ENCODE measurements at places on chromosomes 11 and 22.

- no peak for DNase-seq
These were observed 996.7 kb upstream of the CHORDC1 start for GRCh38 chr11:91219535-91219934.

GRCh38 chr11:15200696-15201095 lies 86.0 kb downstream of the INSC start:
- DNase-seq: no peak

DNA sequence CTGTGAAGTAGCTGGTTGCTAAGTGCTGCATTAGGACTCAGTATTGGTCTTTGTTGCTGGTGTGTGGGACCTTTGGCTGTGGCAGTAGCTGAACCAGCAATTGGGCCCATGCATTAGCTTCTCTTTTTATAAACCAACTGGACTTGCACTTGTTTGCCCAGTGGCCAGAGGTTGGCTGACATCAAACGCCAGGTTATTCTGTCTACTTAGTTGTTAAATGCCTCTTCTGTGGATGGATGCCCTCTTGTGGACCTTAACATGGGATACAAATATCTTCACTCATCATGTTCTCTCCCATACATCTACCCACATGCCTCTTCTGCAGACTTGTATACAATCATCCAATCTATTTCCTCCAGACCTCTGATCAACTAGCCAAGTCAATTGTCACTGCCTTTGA lies 26.4 kb upstream of the ARHGAP20 start:
- DNase-seq: no peak

DNA sequence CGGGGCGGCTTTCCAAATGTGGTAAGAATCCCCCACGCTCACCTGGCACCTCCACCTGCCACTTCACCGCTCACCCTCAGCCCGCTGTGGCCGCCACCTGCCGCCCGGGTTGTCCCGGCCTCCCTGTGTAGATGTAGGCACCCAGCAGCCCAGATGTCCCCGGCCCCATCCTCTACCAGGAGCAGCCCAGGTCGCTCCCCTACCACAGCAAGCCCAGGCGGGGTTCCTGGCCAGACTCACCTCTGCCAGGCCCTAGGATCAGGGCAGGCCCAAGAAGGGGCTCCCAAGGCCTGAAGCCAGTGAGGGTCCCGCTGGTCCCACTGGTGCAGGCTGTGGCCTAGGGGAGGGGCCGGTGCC lies 27.4 kb downstream of the MOB2 start:
- peak; percentile 6 for DNase-seq

GRCh38 chr22:25413620-25414019 lies 150.9 kb upstream of the GRK3 start:
- no peak for DNase-seq

DNA sequence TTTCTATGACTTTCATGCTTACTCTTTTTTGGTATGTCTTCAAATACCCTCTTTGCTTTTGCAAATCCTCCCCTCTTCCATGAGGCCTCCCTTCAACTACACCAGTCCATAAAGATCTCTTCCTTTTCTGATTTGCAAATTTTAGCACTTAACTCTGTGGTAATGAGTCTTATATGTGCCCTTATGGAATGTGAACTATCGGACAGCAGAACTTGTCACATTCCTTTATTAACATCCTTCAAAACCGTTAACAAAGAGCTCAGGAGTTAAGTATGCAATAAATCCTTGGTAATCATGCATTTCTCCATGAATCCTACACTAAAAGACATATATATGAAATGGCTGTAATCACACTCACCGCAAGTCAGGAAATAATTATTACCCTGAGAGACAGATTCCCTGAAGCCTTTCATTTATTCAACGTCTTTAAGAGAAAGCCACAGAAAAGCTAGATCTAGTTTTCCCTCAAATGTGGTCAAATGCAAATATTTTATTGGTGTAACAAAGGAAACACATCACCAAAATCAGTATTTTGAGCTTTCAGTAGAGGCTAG lies 7.4 kb downstream of the CLNS1A start:
- no peak for DNase-seq

DNA sequence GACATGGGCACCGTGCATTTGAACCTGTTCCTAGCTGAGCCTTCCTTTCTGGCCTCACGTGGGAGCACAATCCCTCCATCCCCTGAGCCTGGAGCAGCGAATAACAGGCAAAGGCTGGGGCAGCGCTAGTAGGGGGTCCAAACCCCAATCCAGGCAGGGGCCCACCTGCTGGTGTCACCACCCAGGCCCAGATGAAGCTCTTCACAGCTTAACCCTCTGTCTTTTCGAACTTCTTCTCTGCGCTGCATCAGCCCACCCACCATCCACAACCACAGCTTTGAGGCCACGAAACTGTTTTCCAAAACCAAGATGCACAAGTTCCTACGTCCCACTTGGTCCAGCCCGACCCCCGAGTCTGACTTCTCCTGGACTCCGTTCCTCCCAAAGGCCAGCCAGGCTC lies 11.5 kb downstream of the KCNC1 start:
- no peak for DNase-seq

- DNase-seq: peak; percentile 38
These were observed 1.7 kb upstream of the CBX6 start for GRCh38 chr22:38873469-38874411.

DNA sequence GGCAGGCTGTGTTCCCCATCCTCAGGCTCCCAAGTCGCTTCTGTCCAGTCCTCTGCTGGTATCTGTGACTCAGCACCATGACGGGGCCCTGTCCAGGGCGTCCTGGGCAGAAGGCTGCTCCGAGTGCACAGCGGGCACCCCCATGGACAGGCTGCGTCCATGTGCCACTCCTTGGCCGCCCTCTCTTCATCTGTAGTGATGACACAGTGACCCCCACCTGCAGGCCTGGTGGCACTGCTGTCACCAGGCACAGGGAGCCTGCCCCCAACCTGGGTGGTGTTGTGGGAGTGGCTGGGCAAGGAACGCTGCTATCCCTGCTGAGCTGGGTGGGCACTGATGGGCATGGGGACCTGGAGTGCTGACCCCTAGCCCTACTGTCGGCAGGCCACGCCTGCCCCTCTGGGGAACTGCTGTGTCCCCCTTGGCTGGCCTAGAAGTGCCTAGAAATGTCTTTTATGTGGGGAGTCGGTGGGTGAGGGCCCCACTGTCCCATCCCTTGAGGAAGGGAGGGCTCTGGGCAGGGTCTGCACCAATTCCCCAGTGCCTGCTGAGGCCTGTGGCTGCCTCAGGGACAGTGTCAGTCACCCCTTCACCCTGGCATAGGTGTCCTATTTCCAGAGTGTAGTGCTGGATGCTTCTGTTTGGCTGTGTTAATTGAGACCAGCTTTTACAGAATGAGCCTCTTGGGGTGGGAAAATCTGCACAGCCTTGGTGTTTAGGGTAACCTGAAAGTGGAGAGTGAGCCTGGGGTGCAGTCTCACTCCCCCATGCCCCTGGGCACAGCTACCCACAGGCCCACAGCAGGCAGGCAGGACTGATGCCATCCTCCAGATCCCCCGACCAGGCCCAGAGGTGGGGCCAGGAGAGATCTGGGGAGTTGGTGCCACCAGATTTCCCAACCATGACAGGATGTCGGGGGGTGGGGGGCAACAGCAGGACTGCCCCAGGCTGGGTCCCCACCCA lies 34.5 kb downstream of the RTN4R start:
- DNase-seq: no peak

- DNase-seq: no peak
These were observed 527.8 kb downstream of the BRD1 start for GRCh38 chr22:49299821-49300231.

DNA sequence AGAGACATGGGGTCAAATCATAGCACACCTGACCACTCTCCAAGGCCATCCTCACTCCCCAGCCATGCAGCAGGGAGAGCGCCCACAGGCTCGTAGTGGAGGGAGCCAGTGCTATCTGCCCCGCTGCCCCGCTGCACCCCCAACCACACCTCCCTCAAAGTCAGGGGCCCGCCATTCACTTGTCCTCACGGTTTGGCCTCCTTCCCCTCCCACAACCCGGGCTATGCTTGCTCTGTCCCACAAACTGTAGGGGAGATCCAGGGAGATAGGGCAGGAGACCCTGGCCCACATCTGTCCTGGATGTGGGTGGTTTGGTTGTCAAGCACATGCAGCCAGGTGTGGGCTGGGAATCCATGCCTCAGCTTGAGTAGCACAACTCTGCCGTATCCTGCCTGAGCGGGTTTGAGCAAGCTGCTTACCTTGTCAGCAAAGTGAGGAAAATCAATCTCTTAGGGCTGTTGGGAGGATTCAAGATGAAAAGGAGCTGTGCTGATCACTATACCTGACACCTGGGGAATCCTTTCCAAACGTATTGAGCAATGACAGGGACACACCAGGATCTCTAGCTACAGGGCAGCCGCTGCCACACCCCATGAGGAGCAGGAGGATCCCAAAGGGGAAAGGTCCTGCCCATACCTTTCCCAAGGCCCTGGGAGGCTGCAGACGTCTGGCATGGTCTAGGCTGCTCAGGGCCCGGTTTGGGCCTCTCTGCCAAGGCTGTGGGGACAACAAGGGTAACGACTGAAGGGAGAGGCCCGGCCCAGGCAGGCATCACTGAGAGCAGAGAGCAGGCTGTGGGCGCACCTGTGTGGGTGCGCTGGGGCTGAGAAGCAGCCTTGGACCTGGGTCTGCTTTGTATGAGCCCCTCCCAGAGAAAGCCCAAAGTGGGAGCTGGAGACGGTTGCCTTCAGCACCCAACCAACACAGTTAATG lies 23.3 kb downstream of the KCNJ5 start:
- DNase-seq: no peak

DNA sequence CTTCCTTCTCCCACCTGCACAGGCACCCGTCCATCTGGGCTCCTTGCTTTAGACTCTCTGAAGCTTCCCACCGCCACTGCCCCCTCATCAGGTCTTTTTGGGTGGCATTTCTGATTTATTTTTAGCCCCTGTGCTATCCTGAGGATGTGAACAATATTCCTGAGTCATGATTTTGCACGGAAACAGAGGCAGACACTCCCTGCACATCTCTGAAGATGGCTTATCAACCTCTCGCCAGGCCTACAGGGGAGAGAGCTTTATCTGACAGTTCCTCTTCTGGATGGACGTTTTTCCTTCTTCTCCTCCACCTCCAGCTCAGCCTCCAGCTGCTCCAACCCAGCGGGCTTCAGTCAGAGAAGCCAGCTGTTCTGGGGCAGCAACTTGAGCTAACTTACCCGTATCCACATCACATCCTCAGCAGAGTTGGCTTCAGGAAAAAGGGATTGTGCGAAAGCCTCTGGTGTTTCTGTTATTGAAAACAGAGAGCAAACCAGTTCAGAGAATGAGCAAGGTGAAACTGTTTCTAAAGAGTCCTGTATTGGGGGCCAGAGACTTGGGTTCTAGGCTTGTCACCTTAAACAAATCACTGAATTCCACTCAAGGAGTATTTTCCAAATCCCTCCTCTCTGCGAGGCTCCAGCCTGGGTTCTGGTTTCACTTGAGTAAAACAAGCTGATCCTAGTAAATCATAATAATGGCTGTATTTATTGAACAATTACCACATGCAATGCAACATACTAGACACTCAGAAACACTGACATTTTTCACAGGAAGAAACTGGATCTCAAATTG lies 33.1 kb upstream of the ETS1 start:
- DNase-seq: no peak

DNA sequence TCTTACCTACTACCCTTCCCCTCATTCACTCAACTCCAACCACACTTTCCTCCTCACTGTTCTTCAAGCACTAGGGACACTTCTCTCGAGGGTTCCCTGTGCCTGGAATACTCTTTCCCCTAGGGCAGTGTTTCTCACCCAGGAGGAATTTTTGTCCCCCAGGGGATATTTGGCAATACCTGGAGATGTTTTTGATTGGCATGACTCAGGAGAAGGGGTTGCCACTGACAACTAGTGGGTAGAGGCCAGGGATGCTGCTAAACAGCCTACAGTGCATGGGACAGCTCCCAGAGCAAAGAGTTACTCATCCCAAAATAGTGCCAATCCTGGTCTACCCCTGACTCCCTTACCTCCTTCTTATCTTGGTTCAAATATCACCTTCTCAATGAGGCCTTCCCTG lies 40.0 kb downstream of the BTG4 start:
- DNase-seq: no peak

DNA sequence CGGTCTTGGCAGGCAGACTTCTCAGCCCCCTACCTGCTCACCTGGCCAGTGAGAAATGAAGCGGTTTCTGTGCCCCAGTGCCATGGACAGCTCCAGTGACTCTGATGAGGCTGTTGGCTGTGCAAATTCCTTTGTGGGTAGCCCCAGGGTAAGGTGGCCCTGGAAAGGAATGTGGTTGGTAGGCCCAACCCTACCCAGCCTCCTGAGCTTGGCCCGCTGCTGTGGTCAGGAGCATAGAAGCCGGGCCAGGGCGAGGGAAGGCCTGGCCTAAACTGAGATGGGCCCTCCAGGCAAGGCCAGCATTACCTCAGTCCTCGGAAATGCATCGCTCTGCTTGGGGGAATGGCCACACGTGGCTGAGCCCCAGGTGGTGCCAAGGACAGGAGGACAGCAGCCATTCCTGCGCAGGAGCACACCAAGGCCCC lies 16.9 kb downstream of the DAGLA start:
- no peak for DNase-seq

GRCh38 chr11:130124096-130124495 lies 35.5 kb upstream of the ST14 start:
- DNase-seq: no peak

DNA sequence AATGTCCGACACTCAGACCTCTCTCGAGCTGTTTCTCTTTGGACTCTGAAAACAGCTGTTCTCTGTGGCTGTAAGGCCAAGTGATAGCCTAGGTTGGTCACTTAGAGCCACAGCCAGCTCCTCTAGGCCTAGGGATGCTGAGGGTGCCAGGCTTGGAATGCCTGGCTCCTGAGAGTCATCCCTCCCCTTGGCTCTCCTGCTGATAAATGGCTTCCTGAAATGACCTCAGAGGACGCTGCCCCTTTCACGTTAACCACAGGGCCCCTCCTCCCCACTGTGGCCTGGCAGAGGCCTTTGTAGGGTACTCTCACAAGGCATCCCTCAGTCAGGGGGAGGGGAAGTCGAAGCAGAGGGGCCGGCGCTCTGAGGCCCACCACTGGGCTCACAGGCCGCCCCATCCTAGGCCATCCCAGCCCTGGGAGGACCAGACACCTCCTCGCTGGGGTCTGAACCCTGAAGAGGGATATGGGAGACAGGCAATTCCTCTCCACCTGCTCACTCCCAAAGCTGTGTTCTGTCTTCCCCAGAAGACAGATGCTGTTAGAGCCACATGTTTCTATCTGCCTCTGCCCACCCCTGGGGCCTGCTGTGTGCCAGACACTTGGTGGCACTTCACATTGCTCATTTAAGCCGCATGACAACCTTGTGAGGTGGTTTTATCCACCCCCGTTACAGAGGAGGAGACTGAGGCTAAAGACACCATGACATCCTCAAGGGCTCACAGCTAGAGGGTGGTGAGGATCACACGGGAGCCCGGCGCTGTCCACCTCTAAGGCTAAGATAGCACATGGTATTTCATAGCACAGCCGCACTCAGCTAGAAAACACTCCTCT lies 50.9 kb downstream of the ARFGAP3 start:
- DNase-seq: no peak

DNA sequence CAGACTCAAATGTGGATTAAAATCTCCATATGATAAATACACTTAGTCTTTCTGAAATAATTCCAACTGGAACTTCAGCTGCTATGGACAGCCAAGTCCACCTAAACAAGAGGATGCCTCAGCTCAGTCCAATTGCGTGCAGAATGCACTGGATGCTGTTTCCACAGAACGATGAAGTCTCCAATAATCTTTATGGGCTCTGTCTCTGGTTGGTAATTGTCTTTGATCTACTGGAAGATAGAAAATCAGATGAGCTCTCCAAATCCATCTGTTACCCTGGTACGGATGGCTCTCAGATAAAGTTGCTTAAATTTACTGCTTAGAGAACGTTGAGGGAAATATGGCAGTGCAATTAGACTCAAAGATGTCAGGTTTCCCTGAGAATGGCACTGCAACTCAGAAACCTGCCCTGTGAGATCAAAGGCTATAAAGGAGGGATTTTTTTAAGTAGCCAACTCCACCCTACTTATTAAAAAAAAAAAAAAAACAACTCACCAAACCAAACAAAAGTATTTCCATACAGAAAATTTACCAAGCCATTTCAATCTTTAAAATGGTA lies 859 bp upstream of the BIRC3 start:
- no peak for DNase-seq

Measured in SHP77 treated with DMSO at 0.1 percent for 48 hours (cell line).